Posterior cingulate gyrus (tissue), 11 donors: ENCODE measurements at places on chromosomes 7 and 10.

- DNase-seq = no peak
Observed at GRCh38 chr10:101266381-101267289, 37.4 kb upstream of the LBX1 start.

DNA sequence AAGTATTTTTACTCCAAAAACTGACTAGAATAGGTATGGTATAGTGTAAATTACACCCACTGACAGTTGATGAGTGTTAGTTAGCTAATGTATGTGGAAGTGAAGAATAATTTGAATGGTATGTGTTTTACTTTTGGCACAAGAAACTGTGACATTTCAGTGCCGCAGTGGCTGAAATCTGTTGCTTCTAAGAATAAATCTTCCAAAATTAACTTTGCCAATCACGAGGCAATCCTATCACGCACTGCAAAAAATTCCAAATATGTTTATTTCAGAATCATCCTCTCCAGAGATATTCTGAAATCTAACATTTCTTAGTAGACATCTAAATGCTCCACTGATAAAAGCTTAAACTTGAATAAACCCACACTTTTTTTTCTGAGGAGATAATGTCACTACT is 61.2 kb downstream of the PCLO start:
- no peak for DNase-seq

DNA sequence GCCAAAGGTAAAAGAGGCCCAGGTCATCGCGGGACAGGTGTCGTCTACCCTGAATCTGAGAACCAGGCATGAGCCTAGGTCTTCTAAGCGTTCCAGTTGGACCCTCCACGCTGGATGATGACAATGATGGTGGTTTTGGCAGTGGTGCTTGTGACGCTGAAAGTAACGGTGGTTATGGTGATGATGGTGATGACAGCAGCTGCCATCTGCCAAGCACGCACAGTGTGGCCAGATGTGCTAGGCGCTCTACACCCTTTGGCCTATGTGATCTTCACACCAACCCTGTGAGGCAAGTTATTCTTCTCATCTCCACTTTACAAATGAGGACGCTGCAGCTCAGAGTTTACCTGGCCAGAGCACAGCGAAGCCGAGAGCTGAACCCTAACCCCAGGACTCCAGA is 93.9 kb downstream of the FAM53B start:
- DNase-seq = no peak

- DNase-seq = no peak
Observed at GRCh38 chr10:54667136-54667535, 133.9 kb downstream of the PCDH15 start.

DNA sequence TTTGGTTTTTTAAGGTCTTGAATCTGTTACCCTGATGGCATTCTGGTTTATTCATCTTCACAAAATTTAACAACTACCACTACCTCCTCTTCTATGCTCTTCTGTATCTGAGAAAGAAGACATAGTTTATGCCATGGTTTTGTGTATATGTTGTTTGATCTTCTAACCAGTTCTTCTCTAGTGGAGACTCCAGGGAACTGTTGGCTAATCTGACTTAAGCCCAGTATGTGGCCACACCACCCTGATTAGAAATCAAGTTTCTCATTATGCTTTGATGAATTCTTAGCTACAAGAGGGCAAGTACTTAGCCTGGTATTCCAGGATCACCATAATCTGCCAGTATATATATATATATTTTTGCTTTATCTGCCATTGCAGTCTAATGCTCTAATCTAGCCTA is 99.5 kb upstream of the MXI1 start:
- DNase-seq = no peak

GRCh38 chr10:91653219-91653870 is 20.5 kb upstream of the PPP1R3C start:
- DNase-seq = no peak

- DNase-seq = no peak
Observed at GRCh38 chr7:56077681-56078080, 13.6 kb downstream of the SUMF2 start.

- no peak for DNase-seq
Observed at GRCh38 chr10:64586934-64587503, 1065.8 kb downstream of the REEP3 start.

DNA sequence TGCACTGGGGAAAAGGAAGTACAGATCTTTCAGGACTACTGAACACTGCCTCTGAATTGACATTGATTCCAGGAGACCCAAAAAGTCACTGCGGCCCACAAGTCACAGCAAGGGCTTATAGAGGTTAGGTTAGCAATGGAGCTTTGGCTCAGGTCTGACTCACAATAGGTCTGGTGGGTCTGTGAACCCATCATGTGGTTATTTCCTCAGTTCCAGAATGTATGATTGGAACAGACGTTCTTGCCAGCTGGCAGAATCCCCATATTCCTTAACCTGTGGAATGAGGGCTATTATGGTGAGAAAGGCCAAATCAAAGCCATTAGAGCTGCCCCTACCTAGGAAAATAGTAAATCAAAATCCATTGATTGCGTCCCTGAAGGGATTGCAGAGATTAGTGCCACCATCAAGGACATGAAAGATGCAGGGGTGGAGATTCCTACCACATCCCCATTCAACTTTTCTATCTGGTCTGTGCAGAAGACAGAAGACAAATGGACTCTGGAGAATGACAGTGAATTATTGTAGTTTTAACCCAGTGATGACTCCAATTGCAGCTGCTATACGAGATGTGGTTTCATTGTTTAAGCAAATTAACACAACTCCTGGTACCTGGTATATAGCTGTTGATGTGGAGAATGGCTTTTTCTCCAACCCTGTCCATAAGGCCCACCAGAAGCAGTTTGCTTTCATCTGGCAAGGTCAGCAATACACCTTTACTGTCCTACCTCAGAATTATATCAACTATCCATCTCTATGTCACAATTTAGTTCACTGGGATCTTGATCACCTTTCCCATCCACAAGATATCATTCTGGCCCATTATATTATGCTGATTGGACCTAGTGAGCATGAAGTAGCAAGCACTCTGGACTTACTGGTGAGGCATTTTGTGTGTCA is 44.5 kb upstream of the PIK3CG start:
- DNase-seq = no peak

DNA sequence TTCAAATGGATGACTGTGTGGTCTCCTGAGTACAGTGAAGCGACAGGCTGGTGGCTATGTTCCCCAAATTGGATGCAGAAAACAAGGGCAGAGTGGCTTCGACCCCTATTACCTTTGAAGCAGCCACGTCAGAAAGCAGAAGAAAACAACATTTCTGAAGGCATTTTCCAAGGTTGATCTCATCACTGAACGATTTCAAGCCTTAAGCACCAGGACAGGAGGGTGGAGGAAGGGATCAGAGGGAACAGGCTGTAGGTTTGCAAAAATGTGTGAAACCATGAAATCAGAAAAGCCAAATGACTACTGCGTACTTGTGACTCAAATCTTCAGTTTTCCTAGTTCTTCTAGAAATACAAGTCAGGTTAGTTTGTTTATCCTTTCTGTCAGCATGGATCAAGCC is 181.0 kb upstream of the TMEM106B start:
- DNase-seq = no peak

GRCh38 chr10:96389785-96390184 is 31.0 kb upstream of the OPALIN start:
- DNase-seq = peak; percentile 52

DNA sequence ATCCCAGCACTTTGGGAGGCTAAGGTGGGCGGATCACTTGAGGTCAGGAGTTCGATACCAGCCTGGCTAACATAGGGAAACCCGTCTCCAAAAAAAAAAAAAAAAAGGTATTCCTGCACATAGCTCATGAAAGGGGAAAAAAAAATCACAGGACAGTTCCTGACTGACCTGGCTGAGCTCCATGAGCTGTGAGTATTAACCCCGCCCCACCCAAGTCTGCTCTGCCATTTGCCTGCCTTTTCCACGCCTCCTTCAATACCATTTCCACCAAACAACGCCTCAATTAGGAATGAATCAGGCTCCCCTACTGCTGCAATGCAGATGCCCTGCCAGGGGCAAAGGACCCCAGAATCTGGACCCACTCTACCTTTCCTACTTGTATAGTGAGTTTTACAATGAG is 55.0 kb downstream of the PDIA4 start:
- DNase-seq = no peak

DNA sequence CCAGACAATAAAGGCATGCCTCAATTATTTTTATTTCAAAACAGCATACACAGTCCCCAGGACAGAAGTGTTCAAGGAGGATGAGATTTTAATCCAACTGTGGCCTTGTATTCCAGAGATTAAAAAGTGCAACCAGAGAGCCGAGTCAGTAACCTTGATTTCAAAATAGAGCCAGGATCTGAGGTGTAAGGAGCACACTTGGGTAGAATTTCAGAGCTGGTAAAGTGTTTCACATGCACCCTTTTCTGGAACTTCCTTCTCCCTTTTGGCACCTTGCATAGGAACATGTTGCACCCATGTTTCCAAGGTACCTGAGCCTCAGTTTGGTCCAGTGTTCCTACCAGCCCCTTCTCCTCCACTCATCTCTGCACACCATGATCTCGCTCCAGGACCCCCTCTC is 225.1 kb downstream of the TRIL start:
- DNase-seq = no peak

DNA sequence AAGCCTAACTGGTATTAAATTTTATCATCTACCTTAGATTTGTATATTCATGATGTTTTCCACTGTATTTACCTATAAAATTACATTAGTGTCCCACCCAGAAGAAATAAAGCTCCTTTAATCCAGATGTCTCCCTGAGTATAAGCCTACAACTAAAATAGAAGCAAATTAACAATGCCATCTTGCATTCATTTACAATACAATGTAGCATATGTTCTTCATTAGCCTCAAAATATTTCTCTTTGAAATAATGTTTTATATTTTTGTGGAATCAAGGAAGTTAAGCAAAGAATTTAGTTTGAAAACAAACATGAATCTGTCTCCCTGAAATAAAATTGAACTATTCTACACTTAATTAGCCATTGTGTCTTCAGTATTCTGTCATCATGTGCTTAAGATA is 112.3 kb downstream of the CACNA2D1 start:
- DNase-seq = no peak

GRCh38 chr10:61612009-61612408 is 50.7 kb upstream of the CABCOCO1 start:
- DNase-seq = no peak

DNA sequence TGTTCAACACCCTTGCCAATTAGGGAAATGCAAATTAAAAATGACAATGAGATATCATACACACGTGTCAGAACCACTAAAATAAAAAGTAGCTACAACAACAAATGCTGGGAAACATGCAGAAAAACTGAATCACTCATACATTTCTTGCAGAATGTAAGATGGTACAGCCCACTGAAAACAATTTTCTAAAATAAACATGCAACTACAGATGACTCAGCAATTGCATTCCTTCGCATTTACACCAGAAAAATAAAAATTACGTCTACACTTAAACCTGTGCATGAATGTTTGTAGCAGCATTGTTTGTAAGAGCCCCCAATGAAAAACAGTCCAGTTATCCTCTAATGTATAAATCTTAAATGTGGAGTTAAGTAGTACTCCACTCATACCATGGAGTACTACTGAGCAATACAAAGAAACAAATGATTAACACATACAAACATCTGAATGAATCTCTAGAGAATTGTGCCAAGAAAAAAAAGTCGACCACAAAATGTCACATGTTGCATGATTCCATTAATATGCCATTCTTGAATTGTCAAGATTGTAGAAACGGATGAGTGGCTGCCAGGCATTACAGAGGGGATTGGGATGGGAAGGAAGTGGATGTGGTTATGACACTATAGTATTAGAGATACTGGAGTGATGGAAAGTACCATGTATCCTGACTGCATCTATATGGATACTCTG is 134.6 kb upstream of the NPSR1 start:
- DNase-seq = no peak

DNA sequence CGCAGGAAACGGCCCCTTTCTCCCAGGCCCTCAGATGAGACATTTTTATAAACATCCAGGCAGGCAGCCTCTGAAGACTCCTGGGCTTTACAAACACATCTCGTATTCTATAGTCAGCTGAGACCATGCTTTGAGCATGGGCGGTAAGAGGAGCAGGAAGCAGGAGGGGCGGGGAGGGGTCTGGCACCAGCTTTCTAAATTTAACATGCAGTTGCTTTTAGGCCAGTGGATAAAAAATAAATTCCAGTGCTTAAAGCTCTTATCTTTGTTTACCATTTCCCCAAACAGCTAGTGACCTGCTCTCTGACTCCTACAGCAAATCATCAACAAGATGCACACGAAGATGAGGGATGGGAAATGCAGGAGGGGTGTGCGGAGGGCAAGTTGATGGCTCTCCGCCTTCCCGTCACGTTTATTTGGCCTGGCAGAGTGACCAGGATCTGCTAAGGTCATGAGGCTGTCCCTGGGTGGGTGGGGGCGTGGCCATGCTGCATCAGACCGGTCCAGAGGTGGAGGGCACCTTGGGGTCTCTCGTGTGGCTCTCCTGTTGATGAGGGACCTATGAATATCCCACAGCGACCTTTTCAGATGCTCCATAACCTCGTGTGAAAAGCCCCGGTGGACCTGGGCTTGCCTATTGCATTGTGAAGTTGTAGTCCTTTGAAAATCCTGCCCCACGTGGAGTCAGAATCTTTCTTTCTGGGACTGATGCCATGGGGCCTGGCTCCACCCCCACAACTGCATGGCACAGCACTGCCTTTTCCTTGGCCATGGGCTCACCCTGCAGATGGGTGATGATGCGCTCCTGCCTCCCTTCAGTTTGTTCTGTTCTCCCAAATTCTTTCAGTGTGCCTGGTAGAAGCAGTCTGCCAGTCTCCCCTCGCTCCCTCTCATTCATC is 67.5 kb downstream of the PARP12 start:
- DNase-seq = peak; percentile 84

- DNase-seq = no peak
Observed at GRCh38 chr7:26306790-26307189, 15.1 kb downstream of the SNX10 start.

DNA sequence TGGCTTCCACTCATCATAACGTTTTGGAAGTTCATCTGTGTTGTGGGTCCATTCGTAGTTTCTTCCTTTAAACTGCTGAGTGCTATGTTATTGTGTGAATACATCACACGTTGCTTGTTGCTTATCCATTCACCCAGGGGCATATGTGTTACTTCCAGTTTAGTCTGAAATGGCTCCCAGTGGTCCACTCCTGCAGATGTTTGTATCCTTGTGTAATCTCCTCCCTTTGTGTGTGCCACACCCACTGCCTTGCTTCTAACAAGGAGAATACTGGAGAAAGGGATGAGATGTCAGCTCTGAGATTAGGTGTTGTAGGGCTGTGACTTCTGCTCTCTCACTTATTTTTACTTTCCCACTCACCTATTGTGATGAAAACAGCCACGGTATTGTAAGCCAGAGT is 239.1 kb upstream of the HABP2 start:
- no peak for DNase-seq

DNA sequence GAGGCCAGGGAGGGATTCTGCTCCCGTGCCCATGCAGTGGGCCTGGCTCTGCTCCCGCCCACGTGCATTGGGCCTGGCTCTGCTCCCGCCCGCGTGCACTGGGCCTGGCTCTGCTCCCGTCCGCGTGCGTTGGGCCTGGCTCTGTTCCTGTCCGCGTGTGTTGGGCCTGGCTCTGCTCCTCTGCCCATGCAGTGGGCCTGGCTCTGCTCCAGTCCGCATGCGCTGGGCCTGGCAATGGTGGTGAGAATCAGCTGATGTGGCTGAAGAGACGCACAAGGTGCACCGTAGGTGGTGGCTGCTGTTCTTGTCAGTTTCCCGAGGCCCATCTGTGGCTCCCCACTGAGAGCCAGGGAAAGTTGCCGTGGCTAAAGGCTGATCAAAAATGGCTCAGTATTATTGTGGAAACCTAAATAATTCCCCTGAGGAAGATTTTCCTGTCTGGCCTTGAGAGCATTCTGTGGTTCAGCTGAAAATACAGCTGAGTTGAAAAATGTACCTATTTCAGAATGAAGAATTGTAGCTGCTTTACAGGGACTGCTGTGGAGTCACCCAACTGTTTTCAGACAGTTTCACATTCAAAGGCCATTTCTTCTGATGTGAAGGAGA is 572.4 kb downstream of the GLRX3 start:
- no peak for DNase-seq

- DNase-seq = no peak
Observed at GRCh38 chr10:127576740-127577161, 27.6 kb downstream of the NPS start.
